ENCODE measurements at places on chromosomes 1 and 21.

GRCh38 chr21:29351691-29352090 lies 53.0 kb downstream of the BACH1 start:
- no peak for DNase-seq

- no peak for DNase-seq
Observed at GRCh38 chr1:219906924-219907771, 21.2 kb downstream of the SLC30A10 start.

DNA sequence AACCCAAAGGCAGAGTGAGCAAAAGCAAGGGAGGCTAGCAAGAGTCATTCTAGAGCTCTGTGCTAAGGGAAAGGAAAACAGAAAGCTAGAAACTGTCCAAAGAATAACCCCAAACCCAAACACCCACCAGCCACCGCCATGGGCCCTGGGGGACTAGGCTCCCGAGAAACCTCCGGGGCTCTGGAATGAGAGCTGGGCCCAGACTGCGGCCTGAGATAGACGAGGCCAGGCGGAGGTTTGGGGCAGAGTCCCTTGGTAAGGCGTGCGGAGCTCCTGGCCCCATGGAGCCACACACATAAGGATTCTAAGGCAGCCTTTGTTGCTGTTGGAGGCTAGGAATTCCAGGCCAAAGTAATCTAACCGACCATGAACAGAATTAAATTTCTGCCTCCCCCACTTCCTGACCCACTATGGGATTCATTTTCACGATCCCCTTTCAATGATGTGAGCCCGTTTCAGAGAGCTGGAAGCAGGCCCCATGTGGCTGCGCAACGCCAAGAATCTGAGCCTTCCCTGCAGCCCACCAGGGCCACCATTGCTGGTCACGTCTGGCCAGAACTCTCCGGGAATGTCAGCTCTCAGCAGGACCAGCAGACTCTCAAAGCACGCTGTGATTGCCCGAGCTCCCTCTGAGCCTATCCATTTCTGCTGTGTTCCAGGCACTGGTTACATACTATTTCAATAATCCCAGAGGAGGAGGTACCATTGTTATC lies 145.0 kb downstream of the TRABD2B start:
- DNase-seq, result no peak

DNA sequence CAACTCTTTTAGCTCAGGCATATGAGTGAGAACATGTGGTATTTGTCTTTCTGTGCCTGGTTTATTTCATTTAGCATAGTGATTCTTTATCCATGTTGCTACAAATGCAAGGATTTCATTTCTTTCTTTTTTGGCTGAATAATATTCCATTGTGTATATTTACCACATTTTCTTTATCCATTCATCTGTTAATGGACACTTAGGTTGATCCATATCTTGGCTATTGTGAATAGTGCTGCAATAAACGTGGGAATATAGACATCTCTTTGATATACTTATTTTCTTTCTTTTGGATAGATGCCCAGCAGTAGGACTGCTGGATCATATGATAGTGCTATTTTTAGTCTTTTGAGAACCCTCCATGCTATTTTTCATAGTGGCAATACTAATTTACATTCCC lies 30.8 kb downstream of the ASB17 start:
- no peak for DNase-seq

DNA sequence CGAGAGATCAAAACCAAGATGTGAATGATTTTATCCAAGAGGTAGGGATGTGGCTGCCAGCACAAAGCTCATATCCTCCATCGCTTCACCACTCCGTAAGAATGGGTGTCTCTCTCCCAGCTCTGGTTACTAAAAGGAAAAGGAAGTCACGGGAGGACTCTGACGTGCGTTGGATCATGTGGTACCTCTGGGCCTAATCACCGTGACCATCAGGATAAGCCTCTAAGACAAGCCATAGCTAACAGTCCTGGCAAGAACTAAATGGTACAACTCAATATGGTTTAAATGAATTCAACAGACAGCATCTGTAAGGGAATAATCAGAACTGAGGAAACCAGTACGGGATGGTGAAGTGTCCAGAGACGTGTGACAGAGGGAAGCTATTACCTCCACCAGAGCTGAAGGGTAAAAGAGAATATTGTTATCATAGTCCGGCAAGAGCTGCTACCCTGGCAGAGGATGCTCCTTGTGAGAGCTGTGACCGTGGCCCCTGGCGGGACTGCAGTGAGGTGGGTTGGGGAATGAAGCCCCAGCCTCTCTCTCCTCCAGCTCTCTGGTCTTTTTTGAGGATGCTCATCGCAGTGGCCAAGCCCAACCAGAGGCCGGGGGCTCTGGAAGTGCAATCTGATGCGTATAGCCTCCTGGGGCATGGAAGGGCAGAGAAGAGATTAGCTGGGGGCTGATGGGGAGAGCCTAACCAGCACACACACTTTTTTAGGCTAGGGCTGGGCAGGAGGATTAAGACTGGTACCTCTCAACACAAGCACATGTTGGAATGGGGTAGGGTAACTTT lies 54.2 kb downstream of the KIAA1614 start:
- no peak for DNase-seq

Data from stimulated activated CD8-positive, alpha-beta memory T cell treated with anti-CD3 and anti-CD28 coated beads, Interleukin-4, amount 100 ng/mL, for 1 hour (primary cell).